NCI-H1436 (cell line): ENCODE measurements at places on chromosomes 13 and 19.

DNA sequence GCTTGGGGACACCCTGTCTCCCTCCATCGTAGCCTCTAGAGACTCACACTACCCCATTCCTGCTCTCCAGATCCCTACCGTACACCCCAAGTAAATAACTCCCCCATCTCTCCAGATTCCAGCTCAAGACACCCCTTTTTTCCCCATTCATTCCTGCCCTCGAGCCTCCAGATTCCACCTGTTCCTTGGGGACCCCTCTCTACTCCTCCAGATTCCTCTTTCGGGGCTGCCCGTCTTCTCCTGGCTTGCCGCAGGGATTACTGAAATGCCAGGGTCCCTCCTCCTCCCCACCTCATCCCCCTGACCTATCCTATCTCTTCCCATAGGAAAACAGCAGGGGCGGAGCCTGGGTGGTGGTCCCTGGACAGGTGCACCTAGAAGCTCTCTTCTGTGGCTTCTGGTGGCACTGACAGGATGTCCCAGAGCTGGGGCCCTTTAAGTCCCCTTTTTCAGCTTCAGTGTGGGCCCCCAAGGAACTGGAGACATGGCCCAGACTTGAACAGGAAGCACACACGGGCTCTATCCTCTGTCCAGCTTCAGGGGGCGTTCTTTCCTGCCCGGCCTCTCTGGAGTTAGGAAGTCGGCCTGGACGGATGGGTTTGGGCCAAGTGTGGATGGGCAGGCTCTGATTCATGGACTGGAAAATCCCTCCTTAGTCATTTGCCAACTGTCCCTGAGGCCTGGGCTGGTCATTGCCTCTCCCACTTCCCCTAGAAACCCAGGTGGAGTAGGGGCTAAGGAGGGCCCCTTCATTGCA lies 1.2 kb downstream of the ZSWIM4 start:
- DNase-seq: no peak

GRCh38 chr13:98201984-98202383 lies 24.9 kb upstream of the RNF113B start:
- DNase-seq: peak; percentile 86

DNA sequence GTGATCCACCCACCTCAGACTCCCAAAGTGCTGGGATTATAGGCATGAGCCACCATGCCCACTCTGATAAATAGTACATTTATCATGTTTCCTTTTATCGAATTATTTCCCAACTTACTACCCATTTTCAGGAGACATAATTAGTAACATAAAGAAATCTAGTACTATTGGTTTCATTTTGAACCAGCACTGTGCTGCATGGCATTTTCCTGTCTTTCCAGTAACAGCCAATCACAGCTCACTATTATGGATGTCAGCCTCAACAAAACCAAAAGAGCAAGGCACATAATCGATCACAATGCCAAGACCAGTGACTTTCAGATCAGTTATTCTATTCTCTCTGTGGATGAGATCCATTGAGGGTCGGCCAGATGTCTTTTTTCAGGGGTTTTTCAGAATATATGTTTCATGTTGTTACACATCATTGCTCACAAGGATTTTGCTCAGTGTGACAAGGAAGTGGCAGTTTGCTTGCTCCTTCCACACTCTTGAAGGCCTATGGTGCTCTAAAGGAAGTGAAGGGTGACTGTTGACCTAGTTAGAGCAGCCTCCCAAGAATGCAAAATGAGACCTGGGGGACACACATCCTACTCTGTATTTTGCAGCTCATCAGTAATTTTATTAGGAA lies 233.4 kb downstream of the KCNRG start:
- DNase-seq: no peak

- DNase-seq: no peak
These were observed 72.9 kb upstream of the NPAS1 start for GRCh38 chr19:46946611-46947238.

- DNase-seq: no peak
These were observed 26.3 kb downstream of the IL12RB1 start for GRCh38 chr19:18060472-18060871.

- DNase-seq: no peak
These were observed 316.9 kb downstream of the FGF9 start for GRCh38 chr13:21987793-21988192.

GRCh38 chr13:39810091-39810877 lies 154.8 kb downstream of the COG6 start:
- DNase-seq: no peak

- no peak for DNase-seq
These were observed 5.7 kb downstream of the DCAF15 start for GRCh38 chr19:13958043-13958442.

DNA sequence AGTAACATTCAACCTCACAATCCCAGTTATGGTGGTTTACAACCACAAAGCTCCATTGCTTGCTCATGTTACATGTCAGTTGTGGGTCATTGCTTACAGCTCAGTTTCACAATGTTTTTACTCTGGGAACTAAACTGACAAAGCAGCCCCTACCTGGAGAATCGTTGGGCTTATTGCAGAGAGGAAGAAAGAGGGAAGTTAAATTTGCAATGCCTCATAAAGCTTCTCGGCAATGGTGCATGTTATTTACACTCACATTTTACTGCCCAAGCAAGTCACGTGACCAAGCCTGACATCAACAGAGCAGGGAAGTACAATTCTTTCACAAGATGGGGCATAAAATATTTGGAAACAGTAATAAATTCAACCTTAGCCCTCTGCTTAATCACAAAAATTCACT lies 441.6 kb downstream of the TDRD3 start:
- no peak for DNase-seq

- no peak for DNase-seq
These were observed 14.6 kb downstream of the CEACAM3 start for GRCh38 chr19:41811036-41811435.

DNA sequence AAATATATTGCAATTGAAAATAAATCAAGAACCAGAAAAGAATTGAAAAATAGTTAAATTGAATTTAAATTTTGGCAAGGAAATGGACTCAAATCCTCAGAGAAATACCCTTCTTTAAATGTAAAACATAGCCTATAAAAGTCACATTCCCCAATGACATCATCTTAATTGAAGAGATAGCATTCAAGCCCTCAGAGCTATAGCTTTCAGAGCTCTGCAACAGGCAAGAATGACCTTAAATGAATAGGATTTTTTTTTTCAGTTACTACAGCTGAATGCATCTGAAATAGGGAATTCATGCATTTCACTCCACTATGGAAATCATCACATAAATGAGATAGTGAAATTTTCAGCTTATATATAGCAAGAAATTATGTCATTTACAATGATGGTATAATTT lies 1049.0 kb downstream of the OLFM4 start:
- no peak for DNase-seq

GRCh38 chr19:14614099-14614412 lies 31.2 kb downstream of the CLEC17A start:
- DNase-seq: no peak

DNA sequence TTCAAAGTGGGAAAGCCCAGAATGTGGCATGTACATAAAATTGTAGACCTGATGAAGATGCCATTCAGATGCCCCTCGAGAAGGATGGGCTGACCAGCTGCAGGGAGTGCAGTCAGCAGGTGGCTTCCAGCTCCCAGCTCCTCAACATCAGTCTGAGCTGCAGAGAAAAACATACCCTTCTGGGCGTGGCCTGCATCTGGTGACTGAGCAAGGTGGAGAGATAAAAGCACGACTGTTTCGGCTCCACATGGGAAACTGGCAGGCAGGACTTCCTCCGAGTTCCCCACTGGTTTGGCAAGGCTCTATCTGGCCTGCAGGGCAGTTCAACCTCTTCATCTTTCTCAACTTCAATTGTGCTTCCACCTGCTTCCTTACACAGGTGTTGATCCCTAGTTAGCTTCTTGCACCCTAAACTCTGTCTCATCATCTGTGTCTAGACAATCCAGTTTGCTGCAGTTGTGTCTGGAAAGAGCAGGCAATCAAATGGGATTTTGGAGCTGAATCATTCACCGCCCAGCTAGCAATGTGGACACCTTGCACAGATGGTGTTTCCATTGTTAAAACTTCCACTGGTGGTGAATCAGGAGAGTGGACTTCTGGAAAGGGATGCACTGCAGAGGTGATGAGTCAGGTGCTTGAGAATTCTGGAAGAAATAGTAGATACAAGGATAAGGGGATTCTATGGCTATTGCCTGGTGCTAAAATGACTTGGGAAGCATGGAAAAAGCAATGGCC lies 56.8 kb downstream of the POLR1D start:
- no peak for DNase-seq

- no peak for DNase-seq
These were observed 50.8 kb downstream of the TSSK6 start for GRCh38 chr19:19464339-19465098.

DNA sequence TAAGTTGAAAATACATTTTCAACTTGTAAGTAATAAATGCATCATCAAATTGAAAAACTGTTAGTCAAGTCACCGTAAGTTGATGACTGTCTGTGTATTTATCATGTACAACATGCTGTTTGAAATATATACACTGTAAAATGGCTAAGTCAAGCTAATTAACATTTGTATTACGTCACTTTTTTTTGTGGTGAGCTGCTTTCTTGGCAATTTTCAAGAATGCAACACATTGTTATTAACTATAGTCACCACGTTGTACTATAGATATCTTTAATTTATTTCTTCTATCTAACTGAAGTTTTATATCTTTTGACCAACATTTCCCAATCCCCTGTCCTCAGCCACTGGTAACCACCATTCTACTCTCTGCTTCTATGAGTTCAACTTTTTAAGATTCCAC lies 57.0 kb downstream of the RBM26 start:
- DNase-seq: no peak

DNA sequence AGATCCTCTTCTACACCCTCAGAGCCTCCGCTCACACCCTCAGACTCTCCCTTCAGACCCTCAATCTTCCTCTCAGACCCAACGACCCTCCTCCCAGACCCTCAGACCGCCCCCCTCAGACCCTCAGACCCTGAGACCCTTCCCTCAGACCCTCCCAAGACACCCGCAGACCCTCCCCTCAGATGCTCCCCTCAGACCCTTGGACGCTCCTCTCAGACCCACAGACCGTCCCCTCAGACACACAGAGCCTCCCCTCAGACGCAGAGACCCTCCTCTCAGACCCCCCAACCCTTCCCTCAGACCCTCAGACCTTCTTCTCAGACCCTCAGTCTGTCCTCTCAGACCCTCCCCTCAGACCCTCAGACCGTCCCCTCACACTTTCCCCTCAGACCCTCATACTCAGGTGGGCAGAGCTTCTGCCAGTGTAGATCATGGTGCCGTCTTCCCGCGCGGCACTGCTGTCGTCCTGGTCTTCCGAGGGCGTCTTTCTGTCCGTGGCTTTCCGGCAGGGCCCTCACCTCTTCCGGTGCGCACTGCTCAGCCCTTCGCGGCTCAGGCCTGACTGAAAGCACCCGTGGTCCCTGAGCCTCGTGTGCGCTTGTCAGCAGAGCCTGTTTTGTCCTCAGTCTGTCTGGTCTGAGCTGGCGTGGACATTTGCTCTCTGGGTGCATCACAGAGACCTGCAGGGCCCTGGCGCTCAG lies 18.9 kb upstream of the TFDP1 start:
- no peak for DNase-seq

- no peak for DNase-seq
These were observed 2.7 kb upstream of the CEACAM7 start for GRCh38 chr19:41690801-41691065.

GRCh38 chr13:37597477-37598025 lies 1.0 kb downstream of the POSTN start:
- DNase-seq: no peak

GRCh38 chr19:22882797-22883196 lies 50.7 kb downstream of the ZNF723 start:
- DNase-seq: no peak

DNA sequence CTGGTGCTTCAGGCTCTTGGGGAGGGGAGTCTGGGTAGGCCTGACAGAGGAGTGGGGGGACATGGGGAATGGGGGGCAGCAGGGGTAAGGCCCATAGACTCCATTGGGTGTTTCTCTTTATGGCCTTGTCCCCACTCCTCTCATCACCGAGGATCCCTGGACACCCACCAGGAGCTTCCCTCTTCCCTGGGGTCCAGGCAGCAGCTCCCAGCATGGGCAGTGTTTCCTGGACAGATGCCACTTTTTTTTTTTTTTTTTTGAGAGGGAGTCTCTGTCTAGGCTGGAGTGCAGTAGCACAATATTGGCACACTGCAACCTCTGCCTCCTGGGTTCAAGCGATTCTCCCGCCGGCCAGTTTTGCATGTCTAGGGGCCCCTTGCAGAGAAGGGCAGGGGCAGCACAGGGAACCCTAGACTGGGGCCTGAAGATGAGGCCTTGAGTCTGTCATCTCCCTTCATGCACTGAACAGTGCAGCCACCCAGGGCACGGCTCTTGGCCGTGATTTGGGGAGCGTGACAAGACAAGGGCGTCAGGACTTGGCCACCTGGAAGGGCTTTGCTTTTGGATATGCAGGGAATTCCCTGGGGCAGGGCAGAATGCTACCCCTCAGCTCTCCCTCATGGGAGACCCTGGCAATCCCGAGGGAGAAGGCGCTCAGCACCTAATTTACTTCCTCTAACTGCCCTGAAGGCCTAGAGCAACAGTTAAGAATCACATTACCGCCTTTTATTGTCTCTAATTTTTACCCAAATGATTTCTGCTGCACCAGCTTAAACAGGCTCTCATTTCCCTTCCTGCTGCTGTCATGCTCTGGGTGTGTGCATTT lies 213.9 kb upstream of the ZNF536 start:
- peak; percentile 76 for DNase-seq

DNA sequence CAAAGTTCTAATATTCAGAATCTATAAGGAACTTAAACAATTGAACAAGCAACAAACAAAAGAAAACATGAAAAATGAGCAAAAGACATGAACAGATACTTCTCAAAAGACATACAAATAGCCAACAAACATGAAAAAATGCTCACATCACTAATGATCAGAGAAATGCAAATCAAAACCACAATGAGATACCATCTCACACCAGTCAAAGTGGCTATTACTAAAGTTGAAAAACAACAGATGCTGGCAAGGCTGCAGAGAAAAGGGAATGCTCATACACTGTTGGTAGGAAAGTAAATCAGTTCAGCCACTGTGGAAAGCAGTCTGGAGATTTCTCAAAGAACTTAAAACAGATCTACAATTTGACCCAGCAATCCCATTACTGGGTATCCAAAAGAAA lies 74.3 kb downstream of the CRYL1 start:
- no peak for DNase-seq

DNA sequence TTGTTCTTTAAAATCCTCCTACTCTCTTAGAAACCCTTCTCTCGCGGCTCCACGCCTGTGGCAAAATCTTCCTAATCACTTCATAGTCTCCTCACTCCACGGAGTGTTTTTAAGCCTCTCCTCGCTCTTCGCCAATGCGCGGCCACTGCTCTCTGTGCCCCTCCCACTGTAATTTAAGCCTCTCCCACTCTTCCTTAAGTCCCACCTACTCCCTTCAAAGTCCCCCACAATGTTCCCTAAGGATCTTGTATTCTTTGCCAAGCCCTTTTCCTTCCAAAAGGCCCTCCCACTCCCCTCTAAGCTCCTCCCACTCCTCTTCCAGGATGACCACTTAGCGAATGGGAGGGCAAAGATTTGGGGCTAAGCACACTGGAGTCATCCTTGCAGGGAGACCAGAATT lies 1.3 kb downstream of the FIZ1 start:
- DNase-seq: no peak

DNA sequence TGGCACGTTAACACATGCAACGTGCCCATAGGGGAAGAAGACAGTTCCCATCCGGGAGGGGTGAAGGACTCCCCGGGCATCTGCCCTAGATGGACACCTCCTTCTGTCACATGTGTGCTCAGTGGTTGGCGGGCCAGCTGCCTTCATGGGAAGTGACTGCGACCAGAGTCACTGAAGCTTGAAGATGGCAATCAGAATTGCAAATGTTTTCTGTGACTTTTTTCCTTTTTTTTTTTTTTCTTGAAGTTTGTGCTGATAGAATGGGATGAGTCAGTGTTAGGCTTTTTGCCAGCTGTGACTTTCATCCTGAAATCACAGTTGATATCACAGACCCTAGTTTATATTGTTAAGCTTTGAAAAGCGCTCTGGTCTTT lies 109.2 kb upstream of the MCF2L start:
- DNase-seq: no peak
